ENCODE measurements at places on chromosomes 2 and 18.

GRCh38 chr2:233974530-233975071 lies 57.4 kb downstream of the TRPM8 start:
- DNase-seq: no peak

DNA sequence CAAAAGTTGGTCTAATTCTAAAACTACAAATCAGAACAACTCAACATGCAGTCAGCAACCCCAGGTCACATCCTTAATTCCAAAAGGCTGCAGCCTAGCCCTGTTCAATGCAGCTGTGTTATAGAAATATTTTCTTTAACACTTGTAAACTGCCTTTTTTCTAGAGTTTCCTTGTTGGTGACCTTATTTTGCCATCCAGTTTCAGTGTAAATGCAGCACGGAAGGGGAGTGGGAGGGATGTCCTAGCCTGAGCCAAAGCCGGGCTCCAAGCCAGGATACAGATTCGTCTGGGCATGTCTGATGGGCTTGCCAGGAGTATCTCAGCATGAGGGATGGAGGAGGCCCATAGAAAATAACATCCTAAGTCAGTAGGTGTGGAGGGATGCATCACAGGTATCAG lies 17.7 kb upstream of the SP3 start:
- DNase-seq: no peak

- DNase-seq: no peak
Observed at GRCh38 chr18:3712491-3712890, 262.5 kb downstream of the TGIF1 start.

GRCh38 chr2:190052307-190052706 lies 10.2 kb downstream of the MSTN start:
- DNase-seq: no peak

DNA sequence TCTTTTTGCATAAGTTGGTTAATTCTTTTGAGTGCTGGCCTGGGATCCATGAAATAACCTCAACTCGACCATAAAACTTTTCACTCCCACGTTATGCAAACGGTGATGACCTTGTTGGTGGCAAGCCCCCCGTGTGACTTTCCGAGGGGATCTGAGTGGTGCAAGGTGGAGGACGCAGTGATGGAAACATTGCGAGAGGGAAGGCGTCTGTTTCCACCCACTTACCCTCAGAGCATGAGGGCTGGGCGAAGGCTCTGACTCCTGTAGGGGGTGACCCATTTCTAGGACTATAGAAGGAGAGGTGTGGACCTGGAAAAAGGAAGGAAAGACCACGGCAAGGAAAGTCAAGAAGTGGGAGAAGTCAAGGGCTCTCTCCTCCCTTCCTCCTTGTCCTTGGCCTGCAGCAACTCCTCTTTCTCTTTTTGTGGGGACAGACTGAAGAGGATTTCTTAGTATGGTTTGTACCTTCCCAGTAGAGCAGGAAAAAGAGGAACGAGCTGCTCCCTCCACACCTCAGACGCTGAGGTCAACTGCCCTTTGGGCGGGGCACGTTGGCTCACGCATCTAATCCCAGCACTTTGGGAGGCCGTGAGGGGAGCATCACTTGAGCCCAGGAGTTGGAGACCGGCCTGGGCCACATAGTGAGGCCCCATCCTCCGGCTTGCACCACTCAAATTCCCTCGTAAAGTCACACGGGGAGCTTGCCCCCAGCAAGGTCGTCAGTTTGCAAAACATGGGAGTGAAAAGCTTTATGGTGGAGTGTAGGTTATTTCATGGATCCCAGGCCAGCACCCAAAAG lies 15.5 kb upstream of the CD8A start:
- no peak for DNase-seq

GRCh38 chr2:36449213-36449612 lies 93.6 kb downstream of the CRIM1 start:
- DNase-seq: no peak

DNA sequence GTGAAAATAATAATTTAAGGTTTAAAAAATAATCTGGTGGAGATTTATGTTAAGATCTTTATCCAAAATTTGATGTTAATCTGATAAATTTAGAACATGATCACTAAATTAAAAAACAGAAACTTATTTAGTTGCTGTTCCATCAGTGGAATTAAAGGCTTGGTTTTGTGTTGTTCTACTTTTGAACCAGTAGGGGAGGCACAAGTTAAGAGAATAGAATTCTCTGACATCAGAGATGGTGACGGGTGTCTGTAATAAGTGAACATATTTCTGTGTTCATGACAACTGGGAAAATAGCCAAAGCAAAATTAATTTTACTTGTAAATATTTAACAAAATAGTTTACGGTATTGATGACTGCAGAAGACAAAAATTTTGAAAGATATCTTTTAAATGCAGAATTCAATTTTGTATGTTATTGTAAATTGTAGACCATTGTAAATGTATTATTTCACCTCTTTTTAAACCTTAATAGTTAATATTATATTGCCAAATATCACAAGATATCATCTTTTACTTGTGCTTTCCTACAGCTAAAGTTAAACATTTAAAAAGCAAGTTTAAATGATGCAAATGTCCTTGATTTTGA lies 106.0 kb downstream of the UBR3 start:
- no peak for DNase-seq

GRCh38 chr2:213251618-213252017 lies 32.6 kb upstream of the SPAG16 start:
- no peak for DNase-seq

DNA sequence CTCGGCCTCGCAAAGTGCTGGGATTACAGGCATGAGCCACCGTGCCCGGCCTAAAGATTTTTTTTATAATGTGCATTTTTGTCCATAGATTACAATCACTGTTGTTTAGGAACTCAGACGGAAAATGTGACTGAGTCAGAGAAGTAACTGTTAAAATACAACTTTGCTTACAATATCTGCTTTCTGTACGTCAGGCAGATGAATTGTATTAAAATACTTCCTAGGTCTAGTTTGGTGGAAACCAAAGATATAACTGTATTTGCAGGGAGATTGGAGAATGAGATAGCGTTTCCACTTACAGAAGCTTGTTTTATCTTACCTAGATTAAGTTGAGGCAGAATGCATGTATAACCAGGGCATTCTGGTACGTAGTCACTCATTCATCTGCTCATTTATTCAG lies 36.7 kb downstream of the ASAP2 start:
- DNase-seq: no peak

- no peak for DNase-seq
Observed at GRCh38 chr2:108316461-108317258, 28.0 kb downstream of the SULT1C2 start.

Data from stimulated activated CD4-positive, alpha-beta T cell treated with anti-CD3 and anti-CD28 coated beads, TNF-alpha, amount 100 ng/mL, for 24 hours (primary cell).